ENCODE measurements at places on chromosomes 16 and 17. TPM values are rescaled to one million over a fixed set of nuclear protein-coding genes. Genes with fewer than 3 reads are reported as not detected.

The PNMT gene
- 1.7 TPM for total RNA-seq

DNA sequence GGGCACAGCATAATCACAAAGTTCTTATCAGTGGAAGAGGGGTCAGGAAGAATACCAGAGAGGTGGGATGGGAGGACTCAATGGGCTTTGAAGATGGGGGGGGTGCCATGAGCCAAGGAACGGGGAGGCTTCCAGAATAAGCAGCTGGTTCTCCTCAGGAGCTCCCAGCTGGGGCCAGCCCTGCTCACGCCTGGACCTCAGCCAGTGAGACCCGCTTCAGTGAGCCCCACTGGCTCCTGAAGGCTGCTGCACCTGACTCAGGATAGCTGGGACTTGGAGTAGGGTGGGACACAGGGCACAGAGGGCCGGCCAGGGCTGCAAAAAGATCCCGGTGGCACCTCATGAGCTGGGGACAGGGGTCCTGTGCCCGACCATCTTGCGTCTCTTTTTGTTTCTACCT is 24.4 kb upstream of the ZC3H18 start:
- DNase-seq: no peak

- no peak for DNase-seq
Measured at GRCh38 chr16:80570106-80570478, 29.3 kb downstream of the DYNLRB2 start.

DNA sequence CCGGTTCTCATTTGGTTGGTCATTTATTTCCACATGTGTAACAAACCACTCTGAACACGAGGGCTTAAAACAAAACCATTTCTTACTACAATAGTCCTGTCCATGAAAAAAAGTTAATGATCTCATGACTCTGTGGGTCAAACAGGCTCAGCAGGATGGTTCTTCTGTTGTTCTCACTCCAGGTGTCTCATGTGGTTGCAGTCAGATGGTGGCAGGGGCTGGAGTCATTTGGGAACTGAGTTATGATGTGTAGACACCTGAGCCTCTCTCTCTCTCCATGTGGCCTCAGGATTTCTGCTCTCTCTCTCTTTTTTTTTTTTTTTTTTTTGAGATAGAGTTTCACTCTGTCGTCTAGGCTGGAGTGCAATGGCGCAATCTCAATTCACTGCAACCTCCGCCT is 55.4 kb downstream of the RTN4RL1 start:
- no peak for DNase-seq

The CCL2 gene
- 84.3 TPM for total RNA-seq

DNA sequence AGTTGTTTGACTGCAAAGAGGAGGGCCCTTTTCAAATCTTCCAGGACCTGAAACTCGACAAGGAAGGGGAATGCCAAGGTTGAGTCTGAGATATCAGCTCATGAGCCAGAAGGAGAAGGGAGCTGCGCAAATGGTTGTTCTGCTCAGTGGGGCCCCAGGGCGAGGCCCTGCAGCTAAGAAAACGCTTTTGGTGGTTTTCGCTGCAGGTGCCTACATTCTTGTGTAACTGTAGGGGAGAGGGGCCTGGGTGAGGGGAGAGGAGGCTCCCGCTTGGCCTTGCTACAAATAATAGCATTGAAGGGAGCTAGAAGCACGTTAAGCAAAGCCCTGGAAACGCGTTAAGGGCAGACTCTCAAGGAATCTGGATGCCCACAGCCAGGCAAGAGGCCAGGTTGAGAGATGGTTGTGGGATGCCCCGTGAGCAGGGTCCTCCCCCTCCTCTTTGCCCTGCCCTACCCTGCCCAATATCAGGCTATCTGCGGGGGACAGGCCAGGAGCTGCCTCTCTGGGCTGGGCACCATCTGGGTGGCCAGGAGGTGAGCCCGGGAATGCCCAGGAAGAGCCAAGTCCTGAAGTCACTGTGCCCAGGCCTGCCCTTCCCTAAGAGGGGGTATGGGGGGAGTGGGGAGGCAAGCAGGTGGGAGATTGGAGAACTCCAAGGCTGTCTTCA is 21.9 kb downstream of the GPR142 start:
- DNase-seq: no peak

DNA sequence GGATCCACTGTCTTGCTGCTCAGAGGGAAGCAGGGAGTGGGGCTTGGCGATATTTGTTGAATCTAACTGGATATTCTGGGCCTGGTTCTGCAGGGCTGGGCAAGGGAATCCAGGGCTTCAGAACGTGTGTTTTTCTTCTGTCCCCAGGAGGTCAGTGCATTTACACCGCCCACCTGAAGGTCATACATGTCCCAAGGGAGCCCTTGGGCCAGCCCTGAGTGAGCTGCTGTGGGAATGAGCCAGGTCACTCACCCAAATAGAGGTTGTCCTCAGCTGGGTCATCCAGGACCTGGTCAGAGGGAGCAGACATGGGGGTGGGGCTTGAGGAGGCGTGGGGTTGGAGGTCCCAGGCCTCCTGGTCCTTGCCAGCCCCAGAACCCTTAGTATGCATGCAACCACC is 10.6 kb downstream of the CAMKK1 start:
- DNase-seq: no peak
